ENCODE measurements at places on chromosomes 13 and 19.

- no peak for DNase-seq
These were observed 65.2 kb downstream of the SOX1 start for GRCh38 chr13:112132142-112132541.

- no peak for DNase-seq
These were observed 13.2 kb downstream of the PGLS start for GRCh38 chr19:17524651-17525050.

- peak; percentile 83 for DNase-seq
These were observed at the start of gene UBL5 for GRCh38 chr19:9827289-9828238. TSS of gene UBL5 (plus strand) at chr19:9827918. CDS start at chr19:9828338, 420 bp downstream.

- no peak for DNase-seq
These were observed 155.2 kb upstream of the IPO5 start for GRCh38 chr13:97798171-97798821.

- no peak for DNase-seq
These were observed 5.0 kb downstream of the ANO8 start for GRCh38 chr19:17329366-17330261.

GRCh38 chr13:39401046-39401705 lies 201.8 kb downstream of the LHFPL6 start:
- DNase-seq, result no peak

DNA sequence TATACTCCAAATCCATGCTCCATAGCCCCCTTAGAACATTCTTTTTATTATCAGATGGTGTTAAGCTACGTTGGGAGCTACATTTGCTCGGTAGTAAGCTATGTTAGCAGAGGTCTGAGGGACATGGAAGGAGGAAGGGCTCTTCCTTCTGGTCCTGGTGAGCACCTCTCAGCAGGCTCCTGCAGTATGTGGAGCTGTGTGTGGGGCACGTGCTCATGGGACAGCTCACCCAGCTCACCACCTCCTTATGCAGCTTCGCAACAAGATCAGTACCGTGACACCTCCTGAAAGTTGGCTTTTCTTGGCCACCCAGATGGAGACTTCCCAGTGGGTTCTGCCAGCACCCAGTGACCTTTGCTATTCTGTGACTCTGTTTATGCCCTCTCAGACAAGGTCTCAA lies 400.5 kb upstream of the SLC10A2 start:
- DNase-seq, result no peak

DNA sequence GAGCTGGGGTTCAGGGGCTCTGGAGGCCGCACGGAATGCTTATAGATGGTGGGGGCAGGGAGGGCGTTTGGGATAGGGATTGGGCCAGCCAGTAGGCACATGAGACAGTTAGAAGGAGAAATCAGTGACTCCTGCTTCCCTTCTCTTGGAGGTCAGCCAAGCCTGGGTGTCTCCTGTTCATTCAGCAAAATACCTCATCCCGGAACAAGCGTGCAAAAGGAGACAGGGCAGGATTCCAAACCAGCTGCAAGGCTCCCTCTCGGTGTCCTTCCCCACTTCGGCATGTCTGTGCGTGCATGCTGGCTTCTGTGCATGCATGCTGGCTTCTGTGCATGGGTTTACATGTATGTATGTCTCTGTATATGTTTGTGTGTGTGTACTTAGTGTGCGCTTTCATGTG lies 37.3 kb upstream of the PEPD start:
- no peak for DNase-seq

DNA sequence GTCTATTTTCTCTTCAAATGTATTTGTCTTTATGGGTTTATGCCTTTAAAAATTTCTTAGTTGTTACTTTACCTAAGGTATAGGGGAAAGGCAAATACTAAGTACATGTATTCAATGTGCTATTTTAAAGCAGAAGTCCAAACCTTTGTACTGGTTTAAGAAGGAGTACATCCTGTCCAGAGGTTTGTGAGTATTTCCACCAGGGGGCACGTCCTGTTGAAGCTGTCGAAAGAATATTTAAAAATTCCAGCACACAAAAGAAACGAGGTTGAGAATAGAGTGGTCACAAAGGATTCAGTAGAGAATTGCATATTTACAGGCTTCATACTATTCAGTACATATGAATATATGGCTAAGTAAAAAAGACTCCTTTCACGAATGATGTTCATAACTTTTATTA lies 59.8 kb downstream of the URI1 start:
- DNase-seq, result no peak

DNA sequence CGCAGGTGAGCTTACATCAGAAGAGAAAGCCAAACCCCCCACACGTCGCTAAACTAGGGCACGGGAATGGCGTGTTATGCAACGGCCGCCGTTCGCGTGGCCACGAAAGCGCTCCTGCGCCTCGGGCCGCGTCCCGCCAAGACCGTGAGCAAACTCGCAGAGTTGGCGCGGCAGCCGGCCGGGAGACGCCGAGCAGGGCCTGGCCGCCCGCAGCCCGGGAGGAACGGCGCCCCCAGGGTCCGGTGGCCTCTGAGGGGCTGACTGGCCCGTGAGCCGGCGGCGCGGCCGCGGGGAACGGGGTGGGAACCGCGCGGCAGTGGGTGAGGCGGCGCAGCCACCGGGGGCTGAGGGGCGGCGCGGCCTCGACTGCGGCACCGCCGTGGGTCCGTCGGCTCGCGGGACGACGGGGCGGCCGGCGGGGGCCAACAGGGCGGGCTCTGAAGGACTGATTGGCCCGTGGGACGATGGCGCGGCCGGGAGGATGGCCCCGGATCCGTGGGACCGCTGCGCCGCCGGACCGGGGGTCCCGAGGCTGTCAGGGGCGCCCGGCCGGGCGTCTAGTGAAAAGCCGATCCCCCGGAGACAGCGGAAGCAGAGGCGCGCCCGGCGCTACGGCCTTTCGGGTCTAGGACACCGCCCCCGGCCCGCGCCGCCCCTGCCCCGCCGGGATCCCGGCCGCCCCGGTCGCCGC lies 903 bp downstream of the LATS2 start:
- no peak for DNase-seq

DNA sequence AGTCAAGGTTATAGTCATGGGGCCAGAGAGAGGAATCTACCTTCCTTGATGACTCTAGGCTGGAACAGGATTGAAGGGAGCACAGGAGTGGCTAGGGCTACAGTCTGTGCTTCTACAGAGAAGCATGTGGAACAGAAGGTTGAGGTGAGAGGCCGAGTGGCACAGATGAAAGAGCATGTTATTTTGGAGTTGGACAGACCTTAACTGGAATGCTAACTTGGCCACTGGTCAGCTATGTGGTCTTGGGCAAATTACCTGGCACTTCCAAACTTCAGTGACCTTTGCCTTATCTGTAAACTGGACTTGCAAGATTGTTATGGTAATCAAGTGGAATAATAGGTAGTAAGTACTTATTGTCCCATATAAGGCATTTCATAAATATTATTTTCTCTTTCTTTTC lies 252.7 kb downstream of the KCNRG start:
- no peak for DNase-seq

DNA sequence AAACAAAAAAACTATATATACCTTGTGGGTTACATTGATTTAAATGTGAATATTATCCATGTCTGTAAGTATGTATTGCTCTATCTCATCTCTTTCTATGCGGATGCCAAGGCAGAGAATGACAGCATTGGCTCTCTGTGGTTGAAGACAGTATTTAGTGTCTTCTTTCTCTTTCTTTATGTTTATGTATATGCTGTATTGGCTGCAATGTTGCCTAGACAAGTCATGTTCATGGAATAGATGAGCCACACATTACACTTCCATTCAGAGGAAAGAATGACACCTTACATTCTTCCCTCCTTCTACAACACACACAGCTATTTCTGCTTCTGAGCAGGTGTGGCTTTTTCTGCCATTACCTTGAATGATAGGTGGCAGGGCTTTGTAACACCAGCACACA lies 639.4 kb upstream of the MIR17HG start:
- DNase-seq, result no peak

DNA sequence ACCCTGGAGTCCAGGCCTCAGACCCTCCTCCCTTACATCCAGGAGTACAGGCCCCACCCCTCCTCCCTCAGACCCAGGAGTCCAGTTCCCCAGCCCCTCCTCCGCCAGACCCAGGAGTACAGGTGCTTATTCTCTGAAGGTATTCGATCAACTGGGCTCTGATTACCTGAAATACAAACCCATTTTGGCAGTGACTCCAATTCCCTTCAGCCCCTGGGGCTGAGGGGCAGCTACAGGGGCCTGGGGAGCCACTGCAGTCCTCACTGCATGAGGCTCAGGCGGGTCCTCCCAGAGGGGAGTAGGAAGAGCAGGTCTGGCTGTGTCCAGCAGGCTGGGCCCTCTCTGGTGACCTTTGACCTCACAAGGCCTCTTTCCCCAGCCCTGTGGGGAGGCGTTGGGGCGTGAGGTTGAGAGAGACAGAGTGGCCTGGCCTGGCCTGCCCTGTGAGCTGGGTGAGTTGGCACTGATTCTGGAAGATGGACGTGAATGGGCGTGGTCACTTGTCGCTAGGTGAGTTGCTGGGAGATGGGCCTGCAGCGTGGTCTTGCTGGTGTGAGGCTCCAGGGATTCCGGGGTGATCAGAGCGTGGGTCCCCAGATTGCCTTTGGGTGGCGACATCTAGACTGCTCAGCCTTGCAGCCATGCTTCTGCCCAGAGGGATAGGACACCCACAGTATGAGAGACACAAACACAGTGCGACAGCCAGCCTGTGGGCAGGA lies 3.1 kb downstream of the BCAT2 start:
- no peak for DNase-seq

DNA sequence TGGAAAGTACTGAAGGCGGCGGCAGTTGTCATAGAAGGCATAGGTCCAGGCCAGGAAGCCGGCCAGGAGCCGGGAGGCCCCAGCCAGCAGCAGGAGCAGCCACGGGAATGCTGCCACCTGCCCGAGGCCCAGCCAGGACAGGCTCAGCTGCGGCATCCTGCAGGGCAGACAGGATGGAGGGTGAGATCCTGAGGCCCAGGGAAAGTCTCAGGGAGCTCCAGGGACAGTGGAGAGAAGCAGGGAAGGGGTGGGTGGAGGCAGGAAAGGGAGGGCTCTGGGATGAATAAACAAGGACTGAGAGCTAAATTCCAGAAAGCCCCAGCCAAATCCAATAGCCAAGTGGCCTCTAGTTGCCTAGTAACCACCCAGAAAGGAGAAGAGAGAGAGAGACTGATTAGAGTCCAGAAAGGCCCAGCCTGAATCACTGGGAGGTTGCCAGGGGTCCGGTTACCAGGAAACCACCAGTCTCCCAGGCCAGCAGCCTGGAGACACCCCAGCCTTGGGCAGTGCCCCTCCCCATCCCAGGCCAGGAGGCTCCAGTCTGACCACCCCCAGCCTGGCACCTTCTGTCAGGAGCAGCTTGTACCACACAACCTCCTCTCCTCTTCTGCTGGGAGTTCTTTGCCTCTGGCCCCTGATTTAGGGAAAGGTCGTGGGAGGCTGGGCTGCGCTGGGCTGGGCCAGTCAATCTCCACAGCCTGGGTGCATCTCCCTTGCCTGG lies 7.5 kb upstream of the OR10H5 start:
- DNase-seq, result no peak

DNA sequence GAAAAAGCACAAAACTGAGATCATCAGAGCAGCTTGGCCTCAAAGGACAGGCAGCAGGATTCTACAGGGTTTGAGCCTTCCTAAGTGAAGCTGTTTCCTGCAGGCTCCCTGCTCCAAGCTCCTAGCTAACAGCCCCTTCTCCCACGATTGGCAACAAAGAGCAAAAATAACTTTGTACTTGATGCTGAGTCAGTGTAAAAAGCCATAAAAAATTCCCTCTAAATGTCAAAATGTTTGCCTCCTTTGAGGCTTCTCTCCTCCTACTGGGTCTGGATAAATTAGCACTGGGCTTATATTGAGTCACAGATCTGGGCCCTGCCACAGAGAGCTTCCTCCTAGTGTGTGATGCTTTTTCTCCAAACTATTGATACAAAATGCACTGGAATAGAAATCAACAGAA lies 153.3 kb downstream of the TNFRSF19 start:
- DNase-seq, result no peak

DNA sequence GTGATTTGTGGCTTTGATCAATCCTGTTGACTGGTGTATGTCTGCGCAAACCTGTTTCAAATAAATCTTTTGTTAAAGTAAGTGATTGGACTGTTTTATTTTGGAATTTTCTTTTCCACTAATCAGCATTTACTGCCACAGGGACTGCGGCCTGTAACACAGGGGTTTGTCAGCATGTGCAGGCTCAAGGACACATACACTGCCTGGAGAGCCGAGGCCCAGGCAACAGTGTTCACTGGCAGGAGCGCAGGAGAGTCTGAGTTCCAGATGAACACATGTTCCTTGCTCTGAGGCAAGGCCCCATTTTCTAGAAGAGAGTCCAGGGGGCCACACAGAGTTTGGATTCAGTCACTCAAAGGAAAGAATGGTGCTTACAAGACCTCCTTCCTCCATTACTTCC lies 26.0 kb downstream of the SHISA2 start:
- no peak for DNase-seq

GRCh38 chr19:12411893-12412292 lies 10.8 kb upstream of the ZNF799 start:
- DNase-seq, result no peak

DNA sequence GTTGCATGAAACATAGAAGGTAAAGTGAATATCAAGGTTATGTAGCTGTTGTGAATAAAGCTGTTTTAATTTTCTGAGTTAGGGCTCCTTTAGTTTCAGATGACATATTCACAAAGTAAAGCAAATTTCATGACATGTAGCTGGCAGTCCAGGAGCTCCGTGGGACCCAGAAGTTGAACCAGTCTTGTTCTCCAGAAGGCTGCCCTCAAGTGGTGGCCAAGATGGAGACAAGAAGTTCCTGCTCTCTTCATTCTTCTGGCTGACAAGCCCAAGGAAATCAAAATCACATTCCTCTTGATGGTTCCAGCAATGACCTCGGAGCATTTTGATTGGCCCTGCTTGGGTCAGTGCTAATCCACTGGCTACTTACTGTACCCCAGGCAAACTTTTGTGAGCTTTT lies 128.7 kb downstream of the LIG4 start:
- no peak for DNase-seq

DNA sequence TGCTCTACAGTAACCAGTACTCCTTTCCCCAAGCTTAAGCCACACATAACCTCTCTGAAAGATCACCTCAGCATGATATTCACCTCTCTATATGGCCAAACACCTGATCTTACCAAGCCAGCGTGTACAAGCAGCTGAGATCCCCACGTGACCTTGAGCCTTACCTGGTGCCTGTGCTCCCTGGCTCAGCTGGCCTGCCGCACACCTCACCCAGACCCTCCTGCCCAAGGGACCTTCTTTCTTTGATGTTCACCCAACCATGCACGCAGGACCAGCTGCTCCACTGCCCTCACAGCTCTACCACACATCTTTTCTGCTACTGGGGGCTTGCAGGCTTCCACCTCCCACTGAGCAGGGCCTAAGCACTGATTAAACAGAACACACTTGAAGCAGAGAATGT lies 9.0 kb downstream of the DHRS12 start:
- no peak for DNase-seq

DNA sequence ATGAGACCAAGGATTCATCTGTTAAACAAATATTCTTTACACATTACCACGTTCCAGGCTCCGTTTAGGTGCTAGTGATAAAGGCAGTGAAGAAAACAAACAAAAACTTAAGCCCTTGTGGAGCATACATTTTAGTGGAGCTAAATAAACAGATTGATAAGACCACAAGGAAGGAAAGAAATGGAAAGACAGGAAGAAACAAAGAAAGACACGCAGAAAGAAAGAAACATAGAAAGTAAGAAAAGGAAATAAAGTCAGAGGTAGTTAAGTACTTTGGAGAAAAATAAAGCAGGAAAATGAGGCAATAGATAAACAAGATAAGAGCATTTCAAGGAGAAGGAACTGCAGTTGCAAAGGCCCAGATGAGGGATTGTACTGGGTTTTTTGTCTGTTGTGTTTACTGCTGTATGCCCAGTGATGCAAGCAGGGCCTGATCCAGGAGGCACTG lies 998 bp downstream of the NFKBIB start:
- no peak for DNase-seq
